ENCODE measurements at places on chromosomes 11 and 22.

- DNase-seq, result no peak
Observed at GRCh38 chr11:109747839-109748238, 325.8 kb downstream of the C11orf87 start.

- no peak for DNase-seq
Observed at GRCh38 chr11:122309262-122309925, 193.4 kb upstream of the BLID start.

DNA sequence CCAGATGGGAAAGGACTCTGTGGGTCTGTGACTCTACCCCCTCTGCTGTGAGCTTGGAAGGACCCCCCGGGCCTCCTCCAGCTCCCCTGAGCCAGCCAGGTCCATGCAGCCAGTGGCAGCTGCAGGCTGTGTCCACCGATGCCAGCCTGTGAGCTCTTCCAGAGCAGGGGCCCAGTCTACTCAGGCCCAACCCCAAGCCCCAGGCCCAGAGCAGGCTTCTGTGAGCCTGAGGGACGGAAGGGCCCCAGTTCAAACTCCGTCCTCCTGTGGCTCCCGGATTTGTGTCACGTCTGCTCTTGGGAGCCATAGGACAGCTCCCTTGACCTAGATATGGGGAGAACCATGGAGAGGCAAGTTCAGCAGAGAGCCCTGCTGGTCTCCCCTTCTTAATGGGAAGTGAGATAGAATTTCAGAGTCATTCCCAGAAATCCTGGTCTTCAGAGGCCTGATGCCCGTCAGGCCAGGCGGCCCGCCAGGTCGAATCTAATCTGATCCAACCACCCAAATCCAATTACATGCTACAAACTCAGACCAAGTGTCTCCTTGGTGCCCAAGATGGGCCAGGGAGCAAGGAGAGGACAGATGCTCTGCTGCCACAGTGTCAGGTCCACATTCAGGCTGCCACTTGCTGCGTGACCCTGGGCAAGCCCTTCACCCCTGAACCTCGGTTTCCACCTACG lies 75.1 kb downstream of the SCUBE1 start:
- DNase-seq, result no peak

GRCh38 chr22:41009222-41009948 lies 58.2 kb downstream of the RBX1 start:
- DNase-seq, result no peak

- DNase-seq, result no peak
Observed at GRCh38 chr11:33063326-33063881, 24.0 kb downstream of the TCP11L1 start.

DNA sequence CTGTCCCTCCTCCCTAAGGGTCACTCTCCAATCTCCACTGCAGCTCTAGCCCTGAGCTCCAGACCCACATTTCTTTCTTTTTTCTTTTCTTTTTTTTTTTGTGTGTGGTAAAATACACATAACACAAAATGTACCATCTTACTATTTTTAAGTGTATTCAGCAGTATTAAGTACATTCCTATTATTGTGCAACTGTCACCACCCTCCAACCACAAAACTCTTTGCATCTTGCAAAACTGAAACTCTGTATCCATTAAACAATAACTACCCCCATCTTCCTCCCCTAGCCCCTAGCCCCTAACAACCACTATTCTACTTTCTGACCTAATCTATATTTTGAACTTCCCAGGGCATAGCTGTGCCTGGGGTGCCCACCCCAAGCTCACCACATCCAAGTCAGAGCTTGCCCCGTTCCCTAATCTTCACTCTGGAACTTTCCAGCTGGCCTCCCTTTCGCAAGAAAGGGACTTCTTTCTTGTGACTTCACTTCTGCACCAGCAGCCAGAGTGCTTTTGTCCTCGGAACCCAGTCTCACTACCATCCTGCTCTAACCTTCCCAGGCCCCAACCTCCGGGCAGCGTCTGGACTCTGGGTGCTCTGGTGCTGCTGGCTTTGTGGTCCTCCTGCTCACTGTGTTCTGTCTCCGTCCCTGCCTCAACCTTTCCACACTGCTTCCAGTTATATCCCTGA lies 30.7 kb downstream of the PARVG start:
- no peak for DNase-seq

- DNase-seq, result no peak
Observed at GRCh38 chr11:38402063-38402462, 1804.0 kb upstream of the RAG2 start.

DNA sequence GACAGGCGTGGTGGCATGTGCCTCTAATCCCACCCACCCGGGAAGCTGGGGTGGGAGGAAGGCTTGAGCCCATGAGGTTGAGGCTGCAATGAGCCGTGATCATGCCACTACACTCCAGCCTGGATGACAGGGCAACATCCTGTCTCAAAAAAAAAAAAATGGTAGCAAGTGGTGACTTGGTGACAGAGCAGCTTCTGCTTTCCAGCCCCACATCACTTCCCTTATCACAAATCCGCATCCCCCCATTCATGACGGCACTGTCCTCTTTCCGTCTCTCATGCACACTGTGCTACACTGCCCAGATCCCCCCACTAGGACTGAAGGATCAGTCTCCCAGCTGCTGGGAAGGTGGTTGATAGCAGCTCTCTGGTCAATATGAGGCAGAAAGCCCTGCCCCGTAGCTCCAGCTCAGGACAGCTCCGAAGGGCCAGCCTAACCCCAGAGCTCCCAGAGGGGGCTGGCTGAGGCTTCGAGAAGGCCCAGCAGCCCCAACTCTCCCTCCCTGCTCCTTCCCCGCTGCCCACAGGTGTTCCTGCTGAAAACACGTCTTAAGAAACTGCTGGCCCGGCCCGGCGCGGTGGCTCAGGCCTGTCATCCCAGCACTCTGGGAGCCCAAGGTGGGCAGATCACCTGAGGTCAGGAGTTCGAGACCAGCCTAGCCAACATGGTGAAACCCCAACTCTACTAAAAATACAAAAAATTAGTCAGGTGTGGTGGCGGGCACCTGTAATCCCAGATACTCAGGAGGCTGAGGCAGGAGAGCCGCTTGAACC lies 15.9 kb downstream of the PGA5 start:
- no peak for DNase-seq

DNA sequence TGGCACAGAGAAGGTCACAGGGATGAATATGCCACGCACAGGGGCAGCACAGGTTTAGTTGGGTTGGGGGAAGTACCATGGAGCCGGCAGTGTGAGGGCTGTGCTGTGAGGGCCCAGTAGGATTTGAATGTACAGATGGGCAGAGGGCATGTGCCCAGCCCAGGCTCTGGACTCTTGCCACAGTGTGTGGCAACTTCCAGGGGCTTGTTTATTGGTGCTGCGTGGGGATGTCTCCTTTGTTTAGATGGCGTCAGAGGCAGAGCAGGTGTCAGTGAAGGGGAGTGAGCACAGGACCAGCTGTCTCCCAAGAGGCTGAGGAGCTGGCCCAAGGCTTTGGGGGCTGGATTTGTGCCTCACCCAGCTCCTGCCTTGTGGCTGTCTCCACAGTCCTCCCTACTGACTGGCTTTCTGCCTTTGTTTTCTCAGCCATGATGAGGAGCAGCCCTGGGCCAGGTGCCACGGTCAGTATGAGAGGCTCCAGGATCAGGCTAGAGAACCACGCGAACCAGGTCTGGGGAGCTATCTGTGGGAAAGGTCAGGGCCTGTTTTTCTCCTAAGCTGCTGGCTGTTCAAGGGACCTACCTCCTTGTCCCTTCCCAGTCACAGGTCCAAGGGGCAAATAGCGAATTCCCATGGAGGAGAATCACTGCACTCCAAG lies 21.9 kb downstream of the SUN2 start:
- DNase-seq, result no peak

- DNase-seq, result no peak
Observed at GRCh38 chr11:106670069-106670468, 348.2 kb downstream of the GUCY1A2 start.

DNA sequence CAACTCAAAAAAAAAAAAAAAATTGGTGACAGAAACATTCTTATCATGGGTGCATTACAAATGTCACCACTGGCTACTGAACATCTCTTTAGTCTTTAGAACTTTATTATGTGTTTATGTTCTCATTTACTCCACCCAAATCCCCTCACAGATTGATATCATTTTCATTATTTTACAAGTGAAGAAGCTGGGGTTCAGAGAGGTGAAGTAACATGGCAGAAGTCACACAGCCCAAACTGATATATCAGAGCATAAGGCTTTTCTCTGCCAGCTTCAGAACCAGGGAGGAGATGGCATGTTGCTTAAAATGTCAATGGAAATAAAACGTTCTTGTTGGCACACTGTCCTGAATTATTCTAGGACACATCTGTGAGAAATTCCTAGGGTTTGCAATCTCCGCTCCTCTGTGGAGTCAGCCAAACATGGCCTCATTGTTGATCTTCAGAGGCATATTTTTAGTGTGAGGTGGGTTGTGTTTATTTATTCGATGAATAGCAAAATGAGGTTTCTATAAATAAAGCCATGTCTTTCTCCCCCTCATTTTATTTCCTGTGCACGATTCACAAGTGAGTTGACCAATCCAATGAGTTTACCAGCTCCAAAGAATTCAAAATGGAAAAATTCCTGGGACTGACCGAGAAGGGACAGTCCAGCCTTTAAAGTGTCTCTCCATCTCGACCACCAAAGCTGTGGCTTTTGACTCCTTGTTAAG lies 72.9 kb upstream of the ANO1 start:
- DNase-seq, result no peak

GRCh38 chr11:131683666-131684065 lies 313.3 kb downstream of the NTM start:
- no peak for DNase-seq

DNA sequence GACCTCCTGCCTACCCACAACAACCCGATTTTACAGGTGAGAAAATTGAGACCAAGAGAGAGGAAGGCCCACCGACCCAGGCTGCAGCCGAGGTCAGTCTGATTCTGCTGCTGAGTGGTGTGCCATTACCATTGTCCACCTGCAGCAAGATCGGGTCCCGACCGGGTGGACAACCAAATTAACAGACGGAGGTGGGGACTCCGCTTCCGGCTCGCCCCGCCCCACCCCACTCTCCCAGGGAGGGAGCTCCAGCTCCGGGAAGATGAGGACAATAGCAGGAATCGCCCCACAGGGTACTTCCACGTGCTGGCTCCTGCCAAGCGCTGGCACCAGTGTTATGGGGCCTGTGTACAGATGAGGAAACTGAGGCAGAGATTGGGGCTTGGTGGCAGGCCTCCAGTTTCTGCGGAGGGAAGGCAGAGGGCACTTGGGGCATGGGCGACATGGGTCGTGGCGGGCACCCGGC lies 425 bp upstream of the KDELR3 start:
- DNase-seq, result no peak

DNA sequence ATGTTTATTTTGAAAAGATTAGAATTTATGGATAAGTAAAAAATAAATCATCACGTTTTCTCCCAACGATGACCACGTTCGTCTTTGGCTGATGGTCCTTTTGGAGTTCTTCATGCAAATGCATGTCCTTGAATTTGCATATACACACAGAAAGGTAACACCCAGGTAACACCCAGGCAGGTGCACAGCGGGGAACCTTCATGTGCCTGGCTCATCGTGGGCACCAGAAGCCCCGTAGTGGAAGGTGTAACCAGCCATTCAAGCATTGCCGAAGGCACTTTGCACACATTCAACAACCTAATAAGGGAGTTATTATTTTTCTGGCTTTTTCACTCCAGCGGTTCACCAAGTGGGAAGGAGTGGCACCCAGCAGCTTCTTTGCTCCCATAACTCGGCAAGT lies 404.6 kb downstream of the TBC1D22A start:
- no peak for DNase-seq

DNA sequence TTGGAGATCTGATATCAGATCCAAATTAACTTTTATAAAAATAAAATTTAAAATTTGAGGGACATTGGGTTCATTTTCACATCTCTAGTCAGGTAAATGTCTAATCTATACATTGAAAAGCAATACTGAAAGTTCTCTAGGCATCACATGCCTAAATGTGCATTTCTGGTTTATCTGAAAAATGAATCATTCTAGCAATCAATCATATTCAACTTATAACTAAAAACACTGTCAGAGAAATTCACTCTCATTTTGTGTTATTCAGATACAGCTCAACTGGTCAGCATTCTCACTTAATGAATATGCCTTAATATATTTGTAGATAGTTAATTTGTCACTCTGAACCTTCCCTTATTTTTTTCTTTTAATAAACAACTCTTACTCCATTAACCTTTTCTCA lies 243.2 kb downstream of the CASP12 start:
- no peak for DNase-seq

DNA sequence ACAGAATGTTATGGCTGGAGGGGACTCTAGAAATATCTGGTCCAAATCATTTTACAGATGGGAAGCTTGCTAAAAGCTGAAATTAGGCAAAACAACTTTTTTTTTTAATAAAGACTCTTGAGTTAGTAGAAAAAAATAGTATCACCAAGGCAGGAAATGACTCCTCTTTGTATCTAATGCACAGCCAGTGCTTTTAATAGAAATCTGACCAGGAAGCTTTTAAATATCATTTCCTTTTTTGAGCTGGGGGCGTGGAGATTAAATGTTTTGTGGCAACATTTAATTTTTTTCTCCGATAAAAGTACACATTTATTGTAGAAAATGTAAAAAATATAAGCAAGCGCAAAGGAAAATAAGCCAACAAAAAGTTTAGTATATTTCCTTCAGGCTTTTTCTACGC lies 22.5 kb downstream of the TRAF6 start:
- no peak for DNase-seq

DNA sequence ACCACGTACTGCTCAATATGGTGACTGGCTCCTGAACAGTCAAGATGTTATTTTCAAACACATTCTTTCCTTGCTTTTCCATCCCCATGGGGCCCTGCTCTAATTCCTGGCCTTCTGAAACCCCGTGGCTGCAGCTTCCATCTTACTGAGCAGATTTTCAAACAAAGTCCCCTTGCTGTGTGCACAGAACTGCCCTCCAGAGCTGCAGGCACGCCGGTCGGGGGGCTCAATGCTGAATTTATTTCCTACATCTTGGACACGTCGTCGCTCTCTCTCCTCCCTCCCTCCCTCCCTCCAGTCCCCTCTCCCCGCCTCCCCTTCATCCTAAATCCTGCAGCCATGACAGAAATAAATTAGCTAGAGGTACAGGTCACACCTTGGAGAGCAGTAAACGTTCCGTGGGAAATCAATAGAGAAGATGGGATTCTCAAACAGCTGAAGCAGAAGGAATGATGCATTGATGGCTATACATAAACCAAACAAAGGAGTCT lies 243.1 kb upstream of the BLID start:
- DNase-seq, result no peak

- DNase-seq, result no peak
Observed at GRCh38 chr11:105935791-105936190, 86.2 kb downstream of the MSANTD4 start.

GRCh38 chr11:32817181-32817851 lies 12.4 kb upstream of the PRRG4 start:
- DNase-seq, result no peak

- no peak for DNase-seq
Observed at GRCh38 chr11:36465449-36466163, 44.5 kb downstream of the TRAF6 start.

DNA sequence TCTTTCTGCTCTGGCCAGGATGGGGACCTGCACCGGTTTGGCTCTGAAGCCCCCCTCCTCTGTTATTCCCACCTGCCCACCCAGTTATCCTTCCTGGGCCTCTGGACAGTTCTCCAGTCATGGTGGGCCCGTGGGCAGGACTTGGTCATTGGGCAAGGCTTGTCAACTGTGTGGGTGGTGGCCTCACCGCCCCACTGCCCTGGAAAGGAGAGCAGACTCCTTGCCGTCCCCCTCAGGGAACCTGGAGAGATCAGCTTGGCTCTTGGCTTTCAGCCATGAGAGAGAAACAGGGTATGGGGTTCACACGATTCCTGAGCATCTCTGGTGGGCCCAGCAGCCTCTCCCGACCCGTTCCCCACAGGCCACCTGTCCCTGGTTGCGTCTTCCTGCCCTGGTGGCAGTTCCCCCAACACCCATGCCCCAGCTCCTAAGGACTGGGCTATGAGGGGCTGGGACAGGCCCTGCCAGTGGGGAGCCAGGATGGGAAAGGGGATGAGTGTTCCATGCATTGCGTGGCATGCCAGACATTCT lies 92.3 kb downstream of the MORC2 start:
- DNase-seq, result no peak

Data from activated CD8-positive, alpha-beta T cell treated with anti-CD3 and anti-CD28 coated beads for 36 hours (primary cell).